NCI-H446 (cell line): ENCODE measurements at places on chromosomes 3 and 15.

GRCh38 chr3:72889310-72890165 is 1.7 kb downstream of the GXYLT2 start:
- DNase-seq, result no peak

- no peak for DNase-seq
Observed at GRCh38 chr15:72460402-72460801, 13.7 kb upstream of the ARIH1 start.

DNA sequence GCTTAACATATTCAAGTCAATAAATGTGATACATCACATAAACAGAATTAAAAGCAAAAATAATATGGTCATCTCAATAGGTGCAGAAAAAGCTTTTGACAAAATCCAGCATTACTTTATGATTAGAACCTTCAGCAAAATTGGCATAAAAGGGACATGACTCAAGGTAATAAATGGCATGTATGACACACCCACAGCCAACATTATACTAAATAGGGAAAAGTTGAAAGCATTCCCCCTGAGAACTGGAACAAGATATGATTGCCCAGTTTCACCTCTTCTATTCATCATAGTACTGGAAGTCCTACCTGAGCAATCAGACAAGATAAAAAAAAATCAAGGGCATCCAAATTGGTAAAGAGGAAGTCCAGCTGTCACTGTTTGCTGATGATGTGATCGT is 594.7 kb downstream of the DIPK2A start:
- no peak for DNase-seq

DNA sequence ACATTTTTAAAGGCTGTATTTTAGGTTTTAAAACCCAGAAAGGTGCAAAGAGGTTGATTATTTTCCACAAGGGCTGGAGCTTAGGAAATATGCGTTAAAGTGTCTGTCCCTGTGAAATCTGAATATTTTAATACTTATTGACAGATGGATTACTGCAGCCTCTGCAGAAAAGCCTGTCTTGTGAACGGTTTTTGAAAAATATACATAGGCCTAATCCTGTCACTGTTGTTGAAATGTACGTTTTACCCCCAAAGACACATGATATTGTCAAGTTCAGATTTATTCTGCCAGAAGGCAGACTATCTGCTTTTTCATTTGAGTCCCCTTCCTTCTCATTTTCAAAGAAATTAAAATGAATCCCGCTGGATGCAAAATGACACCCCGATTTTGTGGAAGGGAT is 2.2 kb upstream of the BCL6 start:
- no peak for DNase-seq

DNA sequence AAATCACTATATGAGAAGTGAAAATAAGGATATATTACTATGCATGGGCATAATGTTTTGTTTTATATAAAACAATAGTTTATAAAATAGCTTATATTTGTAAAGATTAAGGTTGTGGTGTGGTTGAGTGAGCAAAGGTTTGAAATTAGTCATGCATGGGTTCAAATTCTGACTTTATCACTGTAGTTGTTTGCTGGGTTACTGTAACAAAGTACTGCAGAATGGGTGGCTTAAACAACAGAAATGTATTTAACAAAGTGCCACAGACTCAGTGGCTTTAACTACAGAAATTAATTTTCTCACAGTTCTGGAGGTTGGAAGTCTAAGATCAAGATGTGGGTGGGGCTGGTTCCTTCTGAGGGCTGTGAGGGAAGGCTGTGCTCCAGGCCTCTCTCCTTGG is 184.8 kb upstream of the THRB start:
- no peak for DNase-seq

DNA sequence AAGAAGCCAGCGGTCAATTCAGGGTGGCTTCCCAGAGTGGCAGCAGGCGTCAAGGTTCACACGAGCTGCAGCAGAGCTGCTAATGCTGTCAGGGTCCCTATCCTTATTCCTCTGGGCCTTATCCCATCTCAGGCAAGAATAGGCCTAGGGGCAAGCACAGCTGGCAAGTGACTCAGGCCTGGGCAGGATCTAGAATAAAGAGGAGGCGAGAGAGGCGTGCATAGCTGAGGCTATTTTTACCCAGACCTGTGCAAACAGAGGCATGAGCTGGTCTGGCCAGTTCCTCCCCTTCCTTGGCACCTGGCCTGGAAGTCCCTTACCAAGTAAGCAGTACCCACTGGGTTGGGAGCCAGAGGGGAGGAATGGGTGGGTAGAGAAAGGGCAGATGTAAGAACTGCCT is 12.2 kb upstream of the VIPR1 start:
- no peak for DNase-seq

DNA sequence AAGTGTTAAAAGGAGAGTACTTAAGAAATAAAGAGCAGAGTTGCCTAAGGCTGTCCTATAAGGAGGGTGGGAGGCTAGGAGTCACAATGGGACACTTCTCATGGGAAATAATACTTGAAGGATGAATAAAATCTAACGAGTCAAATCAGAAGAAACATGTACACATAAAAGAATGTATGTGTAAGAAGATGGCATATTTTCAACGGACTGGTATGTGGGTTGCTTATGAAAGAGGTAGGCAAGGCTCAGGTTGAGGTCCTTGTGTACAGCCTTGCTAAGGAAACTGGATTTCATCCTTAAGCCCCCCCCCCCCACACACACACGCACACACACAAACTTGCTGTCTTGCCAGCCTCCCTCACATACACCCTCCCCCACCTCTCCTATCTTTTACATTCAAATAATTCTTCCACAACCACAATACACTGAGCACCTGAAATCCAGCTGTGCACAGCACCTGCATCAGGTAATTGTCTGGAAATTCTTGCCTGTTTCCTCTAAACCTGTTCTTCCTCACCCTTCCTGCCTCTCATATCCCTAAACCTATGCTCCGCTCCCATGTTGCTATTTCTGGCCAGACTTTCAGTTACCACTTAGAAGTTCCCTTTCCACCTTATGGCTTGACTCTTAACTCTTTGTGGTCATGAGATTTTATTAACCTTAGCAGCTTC is 79.2 kb downstream of the FMN1 start:
- no peak for DNase-seq

- DNase-seq, result no peak
Observed at GRCh38 chr15:41930867-41931222, 37.0 kb upstream of the SPTBN5 start.

DNA sequence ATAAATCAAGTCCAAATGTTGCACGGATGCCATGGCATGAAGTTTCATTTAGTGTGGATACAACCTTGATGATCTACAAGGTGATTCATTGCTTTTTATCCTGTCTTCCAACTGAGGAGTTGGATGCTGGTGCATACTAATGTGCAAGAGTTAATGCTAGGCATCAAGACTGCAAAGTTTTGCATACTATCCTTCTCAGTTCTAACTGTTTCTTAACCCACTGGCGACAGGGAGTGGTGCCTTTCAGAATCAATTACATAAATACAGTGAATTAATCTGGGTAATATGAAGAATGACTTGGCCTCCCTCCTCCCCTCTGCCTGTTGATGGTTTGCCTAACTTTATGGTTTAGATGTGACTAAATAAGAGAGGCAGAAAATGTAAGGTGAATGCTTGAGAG is 43.5 kb downstream of the KCNAB1 start:
- no peak for DNase-seq

- peak; percentile 34 for DNase-seq
Observed at GRCh38 chr15:91867581-91868026, 14.1 kb downstream of the SLCO3A1 start.
